ENCODE measurements at places on chromosomes 1 and 21.

DNA sequence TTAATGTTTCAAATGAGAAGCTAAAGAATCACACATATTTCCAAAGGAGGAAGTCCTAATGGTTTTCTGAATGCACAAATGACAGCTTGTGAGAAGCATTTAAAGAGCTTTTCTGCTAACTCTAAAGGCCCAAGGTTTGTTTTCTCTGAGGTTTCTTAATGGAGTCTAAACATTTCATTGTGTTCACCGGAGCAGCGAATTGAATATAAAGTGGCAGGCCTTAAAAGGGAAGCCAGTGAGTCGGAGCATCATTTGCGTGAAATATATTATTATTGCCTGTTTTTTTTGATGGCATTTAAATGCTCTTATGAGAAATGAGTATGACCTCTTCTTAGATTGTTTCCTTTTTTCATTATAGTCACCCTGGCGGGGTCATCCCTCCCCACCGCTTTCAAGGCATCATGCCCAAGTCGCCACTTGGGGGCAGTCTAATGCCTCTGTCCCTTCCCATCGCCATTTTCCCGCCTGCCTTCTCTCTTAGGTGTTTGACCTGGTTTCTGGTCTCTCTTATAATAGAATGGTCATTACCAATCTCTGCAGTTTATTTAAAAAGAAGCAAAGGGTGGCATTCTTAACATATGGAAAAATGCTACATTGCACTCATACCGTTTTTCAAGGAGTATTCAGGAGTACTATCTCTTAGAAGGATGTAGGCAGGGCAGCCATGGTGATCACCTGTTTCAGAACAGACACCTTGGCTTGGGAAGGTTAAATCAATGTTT lies 25.3 kb upstream of the OVAAL start:
- peak; percentile 16 for DNase-seq

DNA sequence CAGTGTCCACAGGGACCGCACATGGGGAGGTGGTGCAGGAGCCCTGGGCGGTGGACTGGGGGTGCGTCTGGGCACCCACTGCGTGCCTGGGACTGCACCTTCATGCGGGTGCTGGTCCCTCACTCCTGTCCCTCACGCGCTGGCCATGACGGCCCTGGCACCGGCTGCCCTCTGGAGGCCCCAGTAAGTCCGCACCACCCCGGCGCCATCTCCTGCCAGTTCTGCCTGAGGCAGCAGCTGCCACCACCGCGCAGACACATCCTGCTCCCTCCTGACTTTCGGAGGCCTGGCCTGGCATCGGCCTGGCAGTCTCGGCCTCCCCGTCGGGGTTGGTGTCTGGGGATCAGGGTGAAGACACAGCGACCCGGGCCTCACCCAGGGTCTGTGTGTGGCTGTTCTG lies 64.8 kb downstream of the MORN1 start:
- DNase-seq, result no peak

DNA sequence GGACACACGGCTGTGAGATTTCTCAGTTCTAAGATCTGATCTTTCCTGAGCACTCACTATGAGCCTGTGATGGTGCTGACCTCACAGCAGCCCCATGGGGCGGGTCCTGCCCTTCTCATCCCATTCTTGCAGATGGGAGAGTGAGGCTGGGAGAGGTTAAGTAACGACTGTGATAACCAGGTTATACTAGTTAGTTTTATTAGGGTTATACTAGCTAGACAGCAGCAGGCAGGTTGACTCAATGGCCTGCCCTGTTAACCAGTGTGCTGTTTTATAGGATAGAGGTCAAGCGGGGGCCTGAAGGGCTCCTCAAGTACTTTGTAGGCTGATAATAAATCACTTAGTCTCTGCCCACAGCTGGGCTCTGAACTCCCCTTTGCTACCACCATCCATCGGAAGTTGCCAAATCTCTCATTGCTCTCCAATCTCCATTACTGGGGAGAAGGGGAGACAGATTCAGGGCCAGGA lies 4.8 kb downstream of the CNTN2 start:
- DNase-seq, result no peak

- DNase-seq, result no peak
Measured at GRCh38 chr21:19648391-19648790, 1244.8 kb upstream of the TMPRSS15 start.

GRCh38 chr1:228845101-228845500 lies 109.8 kb downstream of the RHOU start:
- no peak for DNase-seq

- no peak for DNase-seq
Measured at GRCh38 chr1:3954170-3955169, 54.4 kb upstream of the C1orf174 start.

GRCh38 chr1:116574581-116575291 lies 3.9 kb upstream of the CD58 start:
- DNase-seq, result peak; percentile 30

DNA sequence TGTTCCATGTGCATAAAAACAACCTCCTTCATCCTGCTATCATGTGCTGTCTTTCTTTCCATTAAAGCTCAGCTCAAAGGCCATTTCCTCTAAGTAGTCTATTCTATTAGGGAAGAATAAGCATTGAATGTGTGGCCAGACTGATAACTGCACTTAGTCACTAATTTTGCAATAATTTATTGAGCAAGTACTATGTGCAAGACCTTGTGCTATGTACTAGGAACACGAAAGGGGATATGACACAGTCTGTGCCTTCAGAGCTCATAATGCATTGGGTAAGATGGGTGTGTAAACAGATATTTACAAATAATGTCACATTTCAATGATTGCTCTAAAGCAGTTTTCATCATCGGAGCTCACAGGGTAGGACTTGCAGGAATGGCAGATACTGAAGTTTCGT lies 54.2 kb downstream of the NMNAT2 start:
- DNase-seq, result no peak

DNA sequence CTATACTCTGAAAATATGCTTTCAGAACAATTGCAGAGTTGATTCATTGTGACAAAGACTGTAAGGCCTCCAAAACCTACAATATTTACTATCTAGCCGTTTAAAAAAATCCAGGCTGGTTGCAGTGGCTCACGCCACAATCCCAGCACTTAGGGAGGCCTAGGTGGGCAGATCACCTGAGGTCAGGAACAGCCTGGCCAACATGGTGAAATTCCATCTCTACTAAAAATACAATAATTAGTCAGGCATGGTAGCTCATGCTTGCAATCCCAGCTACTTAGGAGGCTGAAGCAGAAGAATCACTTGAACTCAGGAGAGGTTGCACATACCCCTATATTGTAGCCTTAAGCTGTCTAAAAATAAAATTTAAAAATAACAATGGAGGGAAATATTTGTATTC lies 5.3 kb upstream of the TFF2 start:
- no peak for DNase-seq

DNA sequence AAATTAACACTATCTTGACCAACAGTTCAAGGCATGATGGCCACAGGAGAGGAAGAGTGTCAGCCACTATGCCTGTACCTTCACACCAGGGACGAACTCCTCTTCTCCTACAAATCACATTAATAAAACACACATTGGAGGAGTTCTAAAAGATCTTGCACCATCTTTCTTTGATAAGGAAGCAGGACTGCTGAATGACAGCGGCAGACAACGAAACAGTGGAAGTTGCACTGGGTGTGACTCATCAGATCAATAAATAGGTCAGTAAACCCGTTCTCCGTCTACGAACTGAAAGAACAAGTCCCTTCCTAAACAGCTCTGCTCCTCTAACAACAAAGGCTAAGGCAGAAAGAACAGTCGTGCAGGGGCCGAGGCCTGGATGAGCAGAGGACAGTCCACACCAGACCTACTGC lies 23.1 kb downstream of the UBE2G2 start:
- DNase-seq, result no peak

GRCh38 chr21:37623689-37624088 lies 257.1 kb downstream of the DYRK1A start:
- DNase-seq, result no peak

Data from stimulated activated CD8-positive, alpha-beta memory T cell treated with anti-CD3 and anti-CD28 coated beads, Interleukin-7, amount 100 ng/mL, for 1 hour (primary cell).